ENCODE measurements at places on chromosomes 7 and 10.

GRCh38 chr7:27254625-27255024 is 12.0 kb downstream of the EVX1 start:
- no peak for DNase-seq

DNA sequence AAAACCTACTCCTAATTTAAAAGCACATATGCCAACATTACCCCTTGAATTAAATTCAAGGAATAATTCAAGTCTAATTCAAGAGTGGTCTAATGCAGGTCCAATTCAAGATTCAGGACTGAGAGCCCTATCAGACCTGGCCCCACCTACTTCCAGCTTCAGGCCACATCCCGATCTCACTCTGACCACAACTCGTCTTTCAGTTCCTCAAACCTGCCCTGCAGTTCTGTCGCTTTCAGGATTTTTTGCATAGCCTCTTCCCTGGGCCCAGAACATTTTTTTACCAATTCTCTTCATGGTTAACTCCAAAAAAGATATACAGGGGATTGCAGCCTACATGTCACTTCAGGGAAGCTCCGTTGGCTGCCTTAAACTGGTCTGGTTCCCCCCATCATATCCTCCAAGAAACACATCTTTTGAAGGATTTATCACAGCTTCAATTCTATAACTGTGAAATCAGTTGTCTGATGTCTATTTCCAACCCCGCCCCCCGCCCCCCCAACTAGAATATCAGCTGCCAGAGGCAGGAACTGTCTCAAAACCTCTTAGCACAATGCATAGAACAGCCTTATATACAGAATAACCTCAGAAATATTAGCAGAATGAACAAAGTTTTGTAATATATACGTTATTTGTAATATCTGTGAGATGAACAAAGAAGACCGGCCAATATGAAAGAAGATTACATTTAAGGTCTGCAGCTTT is 20.8 kb downstream of the CCDC6 start:
- DNase-seq, result no peak

GRCh38 chr10:116774728-116775151 is 32.4 kb upstream of the HSPA12A start:
- DNase-seq, result no peak

GRCh38 chr7:84548366-84549365 is 354.1 kb upstream of the SEMA3A start:
- DNase-seq, result no peak

DNA sequence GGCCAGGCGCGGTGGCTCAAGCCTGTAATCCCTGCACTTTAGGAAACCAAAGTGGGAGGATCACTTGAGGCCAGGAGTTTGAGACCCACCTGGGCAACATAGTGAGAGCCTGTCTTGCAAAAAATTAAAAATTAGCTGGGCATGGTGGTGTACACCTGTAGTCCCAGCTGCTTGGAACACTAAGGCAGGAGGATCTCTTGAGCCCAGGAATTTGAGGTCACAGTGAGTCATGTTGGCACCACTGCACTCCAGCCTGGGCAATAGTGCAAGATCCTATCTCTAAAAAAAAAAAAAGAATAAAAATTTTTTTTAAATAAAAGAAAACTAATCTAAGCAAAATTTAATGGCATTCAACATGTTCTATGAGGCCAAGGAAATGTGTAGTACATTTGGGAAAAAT is 44.9 kb upstream of the UBN2 start:
- no peak for DNase-seq

- DNase-seq, result no peak
These were observed 83.0 kb downstream of the ZNF365 start for GRCh38 chr10:62457196-62457595.

- peak; percentile 13 for DNase-seq
These were observed 48.4 kb downstream of the HGF start for GRCh38 chr7:81721437-81721836.

DNA sequence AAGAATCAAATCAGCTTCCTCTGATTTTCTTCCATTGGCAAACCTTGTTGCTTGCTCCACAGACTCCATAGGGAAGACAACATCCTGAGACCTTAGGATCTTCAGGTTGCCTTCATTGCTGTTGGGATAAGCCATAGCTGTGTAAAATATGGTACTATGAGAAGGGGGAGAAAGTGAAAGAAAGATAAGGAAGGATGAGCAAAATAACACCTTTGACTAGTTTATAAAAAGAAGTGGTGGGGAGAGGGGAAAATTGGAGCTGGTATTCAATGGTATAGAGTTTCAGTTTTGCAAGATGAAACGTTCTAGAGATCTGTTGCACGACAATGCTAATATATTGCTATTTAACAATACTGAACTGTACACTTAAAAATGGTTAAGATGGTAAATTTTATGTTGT is 180.4 kb upstream of the PHYHIPL start:
- no peak for DNase-seq

DNA sequence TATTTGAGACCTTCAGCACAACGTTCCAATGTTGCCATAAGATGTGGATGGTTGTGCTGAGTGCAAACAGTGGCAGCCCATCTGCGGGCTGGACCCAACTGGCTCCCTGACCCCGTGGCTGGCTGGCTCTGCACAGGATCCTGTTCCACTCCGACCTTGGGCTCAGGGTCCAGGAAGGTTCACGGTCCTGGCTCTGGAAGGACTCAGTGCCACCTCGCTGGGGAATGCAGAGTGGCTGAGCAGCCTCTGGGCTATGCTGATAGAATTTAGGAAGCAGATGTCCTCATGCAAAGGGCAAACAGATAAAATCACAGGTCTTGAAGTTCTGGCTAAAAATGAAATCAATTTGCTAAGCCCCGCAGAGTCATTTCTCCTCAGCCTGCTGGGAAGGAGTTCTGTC is 171.6 kb downstream of the PIP4K2A start:
- DNase-seq, result no peak

GRCh38 chr7:100371561-100372171 is 1.6 kb upstream of the PILRA start:
- no peak for DNase-seq

DNA sequence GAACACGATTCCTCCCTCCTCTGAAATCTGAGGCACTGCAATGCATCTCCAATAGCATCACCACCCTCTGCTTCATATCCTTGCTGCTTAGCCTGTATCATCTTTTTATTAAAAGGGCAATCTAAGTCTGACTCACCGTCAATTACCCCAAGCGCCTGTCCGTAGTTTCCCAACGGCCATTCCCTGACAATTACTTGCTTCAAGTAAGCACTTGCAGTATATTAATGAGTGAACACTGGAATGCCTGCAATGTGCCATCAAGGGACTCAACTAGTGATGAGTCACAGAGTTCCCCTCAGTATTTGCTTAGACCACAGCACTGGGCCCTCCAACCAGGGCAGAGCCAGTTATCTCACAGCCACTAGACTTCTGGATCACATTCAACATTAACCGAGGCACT is 19.5 kb upstream of the PPP1R3C start:
- DNase-seq, result no peak

DNA sequence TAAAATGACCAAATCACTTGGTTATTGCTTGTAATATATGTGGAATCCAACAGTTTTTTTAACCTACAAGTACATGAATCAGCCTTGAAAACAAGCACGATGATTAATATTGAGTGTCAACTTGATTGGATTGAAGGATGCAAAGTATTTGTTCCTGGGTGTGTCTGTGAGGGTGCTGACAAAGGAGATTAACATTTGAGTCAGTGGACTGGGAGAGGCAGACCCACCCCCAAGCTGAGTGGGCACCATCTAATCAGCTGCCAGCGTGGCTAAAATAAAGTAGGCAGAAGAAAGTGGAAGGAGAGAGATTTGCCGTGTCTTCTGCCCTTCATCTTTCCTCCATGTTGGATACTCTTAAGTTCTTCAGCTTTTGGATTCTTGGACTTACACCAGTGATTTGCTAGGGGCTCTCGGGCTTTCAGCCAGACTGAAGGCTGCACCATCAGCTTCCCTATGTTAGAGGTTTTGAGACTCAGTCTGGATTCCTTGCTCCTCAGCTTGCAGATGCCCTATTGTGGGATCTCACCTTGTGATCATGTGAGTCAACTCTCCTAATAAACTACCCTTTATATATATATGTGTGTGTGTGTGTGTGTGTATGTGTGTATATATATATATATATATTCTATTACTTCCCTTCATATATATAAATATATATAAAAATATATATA is 118.4 kb upstream of the WDR11 start:
- no peak for DNase-seq

DNA sequence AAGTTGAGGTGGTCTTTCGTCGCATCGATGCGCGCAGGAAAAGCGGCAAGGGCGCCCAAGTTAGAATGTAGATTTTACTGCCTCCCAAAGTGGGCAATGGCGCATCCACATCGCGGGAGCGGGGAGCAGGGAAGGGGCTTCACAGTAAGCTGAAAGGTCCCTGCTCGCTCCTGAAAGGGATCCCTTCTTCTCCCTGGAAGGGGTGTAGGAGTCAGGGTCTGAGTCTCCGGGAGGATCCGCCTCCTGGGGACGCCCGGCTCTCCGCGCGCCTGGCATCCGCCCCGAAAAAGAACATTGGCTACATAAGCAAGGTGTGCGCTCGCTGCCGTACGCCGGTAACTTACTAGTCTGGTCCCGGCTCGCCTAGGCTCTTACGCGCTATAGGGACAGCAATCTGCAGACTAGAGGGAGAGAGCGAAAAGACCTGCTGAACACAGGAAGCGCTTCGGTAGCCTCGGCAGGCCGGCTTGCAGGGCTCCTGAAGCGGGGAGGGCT is 804 bp downstream of the UNC5B start:
- DNase-seq, result no peak

- DNase-seq, result no peak
These were observed 94.3 kb downstream of the ZNF248 start for GRCh38 chr10:37763132-37763531.

GRCh38 chr10:117427356-117427755 is 52.1 kb upstream of the PDZD8 start:
- DNase-seq, result no peak

DNA sequence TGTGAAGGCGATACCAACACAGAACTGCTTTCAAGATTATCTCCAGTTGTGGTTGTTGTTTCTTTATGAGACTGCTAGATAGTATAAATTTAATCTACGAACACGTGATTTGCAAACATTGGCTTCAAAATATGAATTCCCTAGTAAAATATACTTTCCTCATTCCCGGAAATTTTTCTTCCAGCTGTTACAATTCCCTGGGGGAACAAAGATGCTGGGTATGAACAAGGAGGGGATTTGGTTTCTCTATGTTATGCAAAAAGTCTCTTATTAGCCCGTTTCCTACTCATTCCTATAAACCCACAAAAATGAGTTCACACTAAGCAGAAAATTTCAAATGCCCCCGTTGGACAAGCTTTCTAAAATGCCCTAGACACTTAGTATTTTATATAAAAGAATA is 928.3 kb downstream of the CNTNAP2 start:
- DNase-seq, result no peak

- DNase-seq, result no peak
These were observed 243.0 kb downstream of the SNX13 start for GRCh38 chr7:17697128-17697881.

DNA sequence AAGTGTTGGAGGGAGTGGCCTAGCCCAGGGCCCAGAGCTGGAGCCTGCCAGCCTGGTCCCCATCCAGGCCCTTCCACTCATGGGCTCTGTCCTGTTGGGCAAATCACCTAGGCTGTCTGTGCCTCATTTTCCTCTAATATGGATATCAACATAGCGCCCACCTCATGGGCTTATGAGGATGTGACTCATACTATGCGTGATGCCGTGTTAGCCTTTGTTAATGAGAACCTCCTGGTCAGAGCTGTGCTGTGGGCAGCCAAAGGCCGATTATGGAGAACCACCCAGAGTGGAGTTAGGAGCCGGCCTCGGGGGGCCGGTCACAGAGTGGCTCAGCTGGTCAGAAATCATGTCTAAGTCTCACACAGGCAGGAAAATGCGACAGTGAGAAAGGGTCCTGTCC is 306.4 kb downstream of the PAXIP1 start:
- no peak for DNase-seq

GRCh38 chr7:77791956-77792355 is 6.3 kb downstream of the TMEM60 start:
- no peak for DNase-seq

GRCh38 chr7:112556633-112557032 is 75.8 kb downstream of the LSMEM1 start:
- no peak for DNase-seq

GRCh38 chr7:75842836-75843446 is 29.3 kb upstream of the CCL24 start:
- no peak for DNase-seq

DNA sequence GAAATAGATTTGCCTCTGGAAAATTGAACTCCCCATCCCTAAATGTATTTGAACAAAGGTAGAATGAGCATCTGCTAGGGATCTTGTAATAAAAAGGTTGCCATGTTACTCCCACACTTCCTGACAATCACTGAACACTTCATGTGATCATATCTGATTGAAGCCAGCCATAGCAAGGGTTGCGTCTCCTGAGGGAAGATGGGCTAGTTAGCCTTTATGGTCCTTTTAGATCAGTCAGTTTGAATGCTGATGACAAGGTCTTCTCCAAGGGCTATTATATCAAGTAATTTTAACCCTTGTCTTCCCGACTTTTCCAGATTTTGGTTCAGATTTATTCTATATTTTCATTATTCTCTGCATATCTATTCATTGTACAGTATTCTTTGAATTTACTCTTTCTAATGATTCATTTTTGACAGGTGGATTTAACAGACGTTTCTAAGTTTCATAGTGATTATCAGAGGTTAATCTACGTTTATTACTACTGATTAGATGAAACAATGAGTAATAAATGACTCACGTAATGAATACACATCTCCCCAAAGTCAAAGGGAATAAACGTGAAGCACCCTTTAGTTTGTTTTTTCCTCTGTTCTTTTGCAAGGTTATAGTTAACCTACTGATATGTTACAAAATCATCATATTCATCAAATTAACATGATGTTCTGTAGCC is 28.1 kb downstream of the CSGALNACT2 start:
- peak; percentile 34 for DNase-seq

DNA sequence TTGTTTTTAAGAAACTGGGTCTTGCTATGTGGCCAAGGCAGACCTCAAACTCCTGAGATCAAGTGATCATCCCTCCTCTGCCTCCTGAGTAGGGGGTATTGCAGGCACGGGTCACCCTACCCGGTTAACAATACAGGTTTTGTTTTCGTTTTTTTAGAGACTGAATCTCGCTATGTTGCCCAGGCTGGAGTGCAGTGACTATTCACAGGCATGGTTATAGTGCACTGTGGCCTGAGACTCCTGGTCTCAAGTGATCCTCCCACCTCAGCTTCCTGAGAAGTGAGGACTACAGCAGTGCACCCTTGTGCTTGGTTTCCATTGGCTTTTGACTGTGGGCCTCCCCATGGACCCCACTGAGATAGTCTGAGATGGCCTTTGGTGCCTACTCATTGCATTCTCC is 3.8 kb upstream of the TRIM24 start:
- no peak for DNase-seq

GRCh38 chr10:120098232-120098930 is 205.9 kb downstream of the SEC23IP start:
- no peak for DNase-seq

DNA sequence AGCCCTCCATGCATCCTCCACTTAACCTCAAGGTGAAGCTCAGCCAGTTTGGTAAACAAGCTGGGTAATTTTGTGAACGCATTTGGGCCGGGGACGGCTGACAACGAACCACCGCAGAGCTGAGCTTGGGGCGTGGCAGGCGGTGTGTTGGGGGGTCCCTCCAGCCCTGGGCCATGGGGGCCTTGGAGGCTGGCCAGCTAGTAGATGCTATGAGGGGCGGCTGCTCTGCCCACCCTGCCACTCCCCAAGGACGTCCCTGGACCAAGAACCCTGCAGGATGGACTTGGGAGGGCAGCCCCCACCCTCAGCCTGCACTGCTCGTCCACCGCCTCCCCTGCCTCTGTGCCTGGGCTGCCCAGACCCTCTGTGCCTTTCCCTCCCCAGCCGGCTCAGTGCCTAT is 12.0 kb upstream of the SCART1 start:
- DNase-seq, result no peak

- peak; percentile 12 for DNase-seq
These were observed 199.5 kb downstream of the GFRA1 start for GRCh38 chr10:116073510-116073909.

Data from putamen (tissue), 1 donor.